ENCODE measurements at places on chromosomes 7 and 10. TPM values are rescaled to one million over a fixed set of nuclear protein-coding genes. Genes with fewer than 3 reads are reported as not detected.

DNA sequence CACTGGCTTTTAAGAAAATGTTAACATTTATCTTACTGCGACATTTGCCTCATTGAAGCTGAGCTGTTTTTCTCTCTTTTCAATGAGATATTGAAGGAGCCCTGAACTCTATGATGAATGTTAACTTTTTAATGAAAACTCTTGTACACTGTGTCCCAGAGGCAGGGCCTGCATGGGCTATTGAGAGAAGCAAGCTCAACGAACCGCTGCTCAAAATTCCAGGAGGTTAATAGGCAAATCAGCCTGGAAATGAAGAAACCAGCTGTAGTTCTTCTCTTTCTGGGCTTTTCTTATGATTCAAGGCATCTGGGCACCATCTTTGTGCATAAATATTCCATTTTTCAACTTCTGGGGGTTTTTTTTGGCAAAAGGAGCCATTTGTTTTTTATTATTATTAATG is 168.4 kb upstream of the NPVF start:
- no peak for DNase-seq

DNA sequence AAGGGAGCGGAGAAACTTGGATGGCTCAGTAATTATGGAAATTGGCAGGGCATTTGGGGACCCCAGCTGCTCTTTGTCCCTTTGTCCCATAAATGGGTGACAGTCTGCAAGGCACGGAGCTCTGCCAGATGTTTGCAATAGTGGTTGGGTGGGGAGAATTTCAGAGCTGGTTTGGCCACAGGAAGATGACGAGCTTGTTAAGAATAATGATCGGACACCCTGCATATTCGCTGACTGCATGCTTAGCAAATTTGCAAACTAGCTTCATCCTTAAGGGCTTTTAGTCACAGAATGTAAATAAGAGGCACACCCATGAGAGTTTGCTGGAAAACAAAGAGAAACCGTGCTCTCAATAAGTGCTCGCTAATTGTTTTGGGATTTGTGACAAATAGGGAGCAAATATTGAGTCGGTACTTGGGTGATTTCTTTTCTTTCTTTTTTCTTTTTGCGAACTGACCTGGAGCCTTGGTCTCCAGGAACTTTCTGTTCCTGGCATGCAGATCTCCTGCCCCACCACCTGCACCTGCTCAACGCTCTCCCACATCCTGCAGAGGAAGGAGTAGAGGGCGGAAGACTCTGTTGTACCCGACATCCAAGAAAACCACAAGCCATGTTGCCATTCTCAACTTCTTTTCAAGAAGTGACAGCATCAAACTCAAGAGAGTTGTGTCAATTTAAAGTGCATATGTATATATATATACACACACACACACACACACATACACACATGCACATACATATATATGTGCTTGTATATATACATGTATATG is 238.9 kb downstream of the CAMK1D start:
- DNase-seq = no peak

GRCh38 chr10:113091920-113092319 is 141.9 kb downstream of the TCF7L2 start:
- DNase-seq = no peak

- DNase-seq = no peak
Measured at GRCh38 chr10:117921421-117921820, 125.3 kb downstream of the RAB11FIP2 start.

DNA sequence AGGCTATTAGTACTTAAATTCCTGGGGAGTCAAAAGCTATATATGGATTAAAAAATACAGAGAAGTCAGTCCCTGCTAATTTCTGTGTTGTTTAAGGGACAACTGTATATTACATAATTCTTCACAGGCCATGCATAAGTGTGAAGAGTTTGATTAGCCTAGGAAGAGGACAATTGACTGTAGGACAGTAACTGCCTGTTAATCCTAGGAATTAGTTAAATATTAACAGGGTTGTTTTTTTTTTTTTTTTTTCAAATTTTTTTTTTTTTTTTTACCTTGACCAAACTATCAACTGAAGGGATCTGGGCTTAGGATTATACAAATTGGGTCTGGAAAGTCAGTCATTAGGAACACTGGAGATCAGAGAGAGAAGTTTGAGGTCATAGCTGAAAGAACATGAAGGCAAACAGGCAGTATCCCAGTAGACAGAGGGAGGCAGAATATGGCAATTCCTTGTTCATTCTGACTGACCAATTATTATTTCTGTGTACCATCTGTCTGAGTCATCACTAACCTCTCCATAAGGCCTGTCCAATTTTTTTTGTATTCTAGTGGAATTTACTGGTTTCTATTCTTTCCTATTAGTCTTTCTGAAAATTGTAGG is 1139.2 kb downstream of the SORCS1 start:
- no peak for DNase-seq

DNA sequence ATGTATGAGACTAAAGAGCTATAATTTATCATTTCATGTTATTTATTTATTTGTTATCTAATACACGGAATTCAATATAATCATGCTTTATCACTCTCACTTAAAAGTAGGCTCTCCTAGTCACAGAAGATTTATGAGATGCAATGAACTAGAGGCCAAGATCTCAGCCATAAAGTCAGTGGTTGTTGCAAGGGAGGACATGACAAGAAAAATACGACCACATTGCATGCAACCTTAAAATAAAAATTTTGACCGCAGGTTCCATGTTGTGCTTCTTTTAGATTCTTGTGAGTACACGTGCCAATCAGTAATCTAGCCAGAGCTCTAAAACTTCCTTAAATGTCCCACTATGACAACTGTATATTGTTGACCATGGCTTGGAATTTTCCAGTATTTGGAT is 75.9 kb upstream of the SP8 start:
- no peak for DNase-seq

DNA sequence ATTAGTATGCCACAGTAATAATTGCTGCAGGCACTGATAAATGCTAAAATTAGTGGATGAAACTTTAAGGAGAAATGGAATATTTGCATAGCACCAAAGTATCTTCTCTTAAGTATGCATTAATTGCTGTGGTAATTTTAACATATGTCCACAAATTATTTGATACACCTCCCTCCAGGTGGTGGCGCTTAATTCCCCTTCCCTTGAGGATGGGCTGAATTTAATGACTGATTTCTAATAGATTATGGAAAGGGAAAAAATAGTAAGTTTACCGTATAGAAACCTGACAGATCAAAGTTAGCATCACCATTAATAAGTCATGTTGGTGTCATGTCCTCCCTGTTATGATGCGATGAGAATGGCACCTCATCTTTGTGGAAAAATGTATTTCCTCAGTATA is 519.2 kb downstream of the TFEC start:
- DNase-seq = no peak

DNA sequence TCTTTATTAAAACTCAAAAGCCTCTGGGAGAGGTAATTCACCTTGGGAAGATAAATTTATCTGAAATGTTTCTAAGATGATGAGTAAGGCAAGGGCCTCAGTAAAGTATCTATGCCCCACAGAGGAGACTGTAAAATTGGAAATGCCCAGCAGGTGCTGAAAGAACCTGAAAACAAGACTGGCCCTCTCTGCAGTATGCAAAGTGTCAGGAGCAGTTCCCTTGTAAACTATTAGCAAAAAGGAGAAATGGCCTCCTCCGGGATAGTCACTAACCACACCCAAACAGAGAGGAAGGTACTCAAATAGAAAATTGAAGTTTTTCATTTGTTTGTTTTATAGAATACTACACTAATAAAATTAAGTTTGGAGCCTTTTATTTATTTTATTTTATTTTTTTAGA is 81.2 kb downstream of the FZD1 start:
- no peak for DNase-seq

GRCh38 chr7:88758381-88759229 is 895 bp upstream of the ZNF804B start:
- DNase-seq = peak; percentile 23

DNA sequence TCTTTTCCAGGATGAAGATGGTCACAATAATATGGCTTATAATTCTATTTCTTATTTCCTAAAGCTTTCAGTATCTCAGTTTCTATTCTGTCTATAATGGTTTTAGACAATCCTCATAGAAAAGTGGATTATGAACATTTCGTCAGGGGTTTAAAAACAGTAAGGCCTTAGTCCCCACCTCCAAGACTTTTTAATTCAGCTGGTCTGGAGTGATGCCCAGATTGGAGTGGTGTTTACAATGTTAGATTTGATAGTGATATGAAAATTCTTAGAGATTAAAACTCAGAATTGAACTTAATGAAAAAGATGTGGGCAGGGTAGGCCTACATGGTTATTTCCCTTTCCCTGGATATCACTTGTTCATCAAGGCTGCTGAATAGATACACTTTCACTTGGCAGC is 1238.3 kb downstream of the SORCS3 start:
- DNase-seq = no peak

GRCh38 chr10:60735244-60735643 is 43.0 kb upstream of the CDK1 start:
- DNase-seq = no peak

- peak; percentile 29 for DNase-seq
Measured at GRCh38 chr7:114922652-114923402, 933 bp downstream of the MDFIC start.

DNA sequence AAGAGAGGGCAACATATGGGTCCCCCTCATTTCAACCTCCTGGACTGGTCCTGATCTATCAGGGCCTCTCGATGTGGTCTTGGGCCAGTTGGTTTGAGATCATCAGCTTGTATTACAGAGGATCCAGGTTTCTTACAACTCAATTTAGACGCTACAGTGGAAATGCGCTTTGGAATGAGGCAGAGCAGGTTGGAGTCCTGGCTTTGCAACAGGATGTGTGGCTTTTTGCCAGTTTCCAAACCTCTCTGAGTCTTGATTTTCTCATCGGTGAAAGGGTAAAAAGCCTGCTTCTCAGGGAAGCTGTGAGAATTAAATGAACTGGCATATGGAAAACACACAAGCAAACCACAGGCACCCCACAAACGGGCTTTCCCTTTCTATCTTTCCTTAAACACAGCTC is 37.5 kb upstream of the MKI67 start:
- DNase-seq = no peak

GRCh38 chr10:30701451-30702173 is 72.1 kb upstream of the LYZL2 start:
- no peak for DNase-seq

The CC2D2B gene
- total RNA-seq = 1.2 TPM

GRCh38 chr10:24597961-24598360 is 125.7 kb downstream of the ARHGAP21 start:
- DNase-seq = no peak

DNA sequence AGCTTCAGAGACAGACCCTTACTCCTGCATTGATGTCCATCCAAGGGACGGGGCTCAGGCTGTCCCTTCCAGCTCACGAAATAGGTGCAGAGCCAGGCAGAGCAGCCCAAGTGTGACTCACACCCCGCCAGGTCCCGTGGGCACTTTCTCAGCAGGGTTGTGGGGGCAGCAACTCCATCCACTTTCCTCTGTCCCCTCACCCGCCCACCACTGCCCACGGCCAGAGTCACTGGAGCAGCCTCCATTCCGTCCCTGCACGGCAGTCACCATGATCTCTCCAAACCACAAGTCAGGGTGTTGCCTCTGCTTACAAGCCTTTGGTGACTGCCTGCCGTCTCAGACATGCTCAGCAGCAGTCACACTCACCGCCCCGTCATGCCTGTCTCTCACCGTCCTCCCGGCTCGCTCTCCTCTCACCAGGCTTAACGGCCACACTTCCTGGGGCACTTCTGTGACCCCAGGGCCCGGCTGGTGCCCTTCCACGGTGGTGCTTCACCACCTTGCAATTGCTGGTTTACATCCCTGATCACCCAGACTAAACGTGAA is 39.3 kb downstream of the CALML3 start:
- DNase-seq = no peak

DNA sequence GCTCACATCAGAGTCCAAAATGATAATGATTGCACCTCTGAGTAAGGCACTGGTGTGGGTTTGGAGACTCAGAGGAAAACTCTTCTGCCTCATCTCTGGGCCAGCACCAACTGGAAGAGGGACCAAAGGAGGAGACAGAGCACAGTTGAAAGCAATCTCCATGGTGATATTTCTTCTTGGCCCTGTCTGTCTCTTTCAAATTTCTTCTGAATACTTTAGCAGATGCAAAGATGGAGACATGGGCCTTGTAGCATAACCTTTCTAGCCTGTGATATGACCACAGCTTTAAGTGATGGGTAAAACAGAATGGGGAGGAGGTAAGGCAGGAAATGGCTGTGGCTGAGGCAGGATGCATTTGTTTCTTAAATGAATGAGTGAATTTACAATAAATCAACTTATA is 12.2 kb upstream of the GIMAP7 start:
- no peak for DNase-seq

DNA sequence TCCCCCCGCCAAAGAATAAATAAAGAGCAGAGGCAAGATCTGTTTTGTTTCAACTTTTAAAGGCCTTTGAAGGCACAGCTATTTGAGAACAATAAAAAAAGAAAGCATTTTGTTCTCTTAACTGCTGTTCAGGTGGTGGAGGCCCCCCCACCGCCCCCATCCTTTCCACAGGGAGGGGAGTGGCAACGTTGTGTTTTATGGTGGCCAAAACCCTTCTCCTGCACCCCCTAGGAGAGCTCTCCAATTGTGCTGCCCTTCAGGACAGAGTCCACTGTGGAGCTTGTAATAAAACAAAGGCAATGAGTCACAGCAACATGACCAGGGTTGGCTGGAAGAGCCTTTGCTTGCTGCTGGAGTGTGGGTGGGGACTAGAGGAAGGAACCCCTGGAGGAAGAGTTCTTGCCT is 987.9 kb downstream of the KCNMA1 start:
- no peak for DNase-seq

- peak; percentile 53 for DNase-seq
Measured at GRCh38 chr10:15106352-15107013, 9.3 kb downstream of the RPP38 start.

The PHKG1 gene
- total RNA-seq = 3.7 TPM

The CHRM2 gene
- total RNA-seq = 5.3 TPM

GRCh38 chr10:32130788-32131187 is 74.6 kb upstream of the KIF5B start:
- DNase-seq = no peak

The CALY gene
- 8.2 TPM for total RNA-seq

The WNT8B gene
- not detected for total RNA-seq

GRCh38 chr7:92633211-92633906 is 43.2 kb upstream of the FAM133B start:
- no peak for DNase-seq

The TUBB8 gene
- total RNA-seq = not detected

DNA sequence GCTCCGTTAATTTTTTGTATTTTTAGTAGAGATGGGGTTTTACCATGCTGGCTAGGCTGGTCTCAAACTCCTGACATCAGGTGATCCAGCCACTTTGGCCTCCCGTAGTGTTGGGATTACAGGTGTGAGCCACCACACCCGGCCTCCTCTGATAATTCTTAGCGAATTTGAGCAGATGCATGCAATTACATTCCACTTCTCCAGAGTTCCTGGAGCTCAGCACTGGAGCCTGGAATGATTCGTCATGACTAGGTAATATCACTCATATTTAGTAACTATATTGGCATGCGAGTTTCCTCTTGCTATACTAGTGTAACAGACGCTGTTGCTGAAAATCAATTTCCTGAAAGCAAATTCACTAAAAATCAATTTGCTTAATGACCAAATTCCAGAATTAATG is 86.8 kb downstream of the MKX start:
- no peak for DNase-seq

The PRSS1 gene
- total RNA-seq = not detected

The COX19 gene
- 13.9 TPM for total RNA-seq
